NCI-H510A (cell line): ENCODE measurements at places on chromosomes 3 and 15.
A peak's percentile ranks its signal among the peaks of the same experiment; 100 is the strongest.

- DNase-seq: no peak
Measured at GRCh38 chr3:185254799-185255198, 950 bp upstream of the EHHADH start.

DNA sequence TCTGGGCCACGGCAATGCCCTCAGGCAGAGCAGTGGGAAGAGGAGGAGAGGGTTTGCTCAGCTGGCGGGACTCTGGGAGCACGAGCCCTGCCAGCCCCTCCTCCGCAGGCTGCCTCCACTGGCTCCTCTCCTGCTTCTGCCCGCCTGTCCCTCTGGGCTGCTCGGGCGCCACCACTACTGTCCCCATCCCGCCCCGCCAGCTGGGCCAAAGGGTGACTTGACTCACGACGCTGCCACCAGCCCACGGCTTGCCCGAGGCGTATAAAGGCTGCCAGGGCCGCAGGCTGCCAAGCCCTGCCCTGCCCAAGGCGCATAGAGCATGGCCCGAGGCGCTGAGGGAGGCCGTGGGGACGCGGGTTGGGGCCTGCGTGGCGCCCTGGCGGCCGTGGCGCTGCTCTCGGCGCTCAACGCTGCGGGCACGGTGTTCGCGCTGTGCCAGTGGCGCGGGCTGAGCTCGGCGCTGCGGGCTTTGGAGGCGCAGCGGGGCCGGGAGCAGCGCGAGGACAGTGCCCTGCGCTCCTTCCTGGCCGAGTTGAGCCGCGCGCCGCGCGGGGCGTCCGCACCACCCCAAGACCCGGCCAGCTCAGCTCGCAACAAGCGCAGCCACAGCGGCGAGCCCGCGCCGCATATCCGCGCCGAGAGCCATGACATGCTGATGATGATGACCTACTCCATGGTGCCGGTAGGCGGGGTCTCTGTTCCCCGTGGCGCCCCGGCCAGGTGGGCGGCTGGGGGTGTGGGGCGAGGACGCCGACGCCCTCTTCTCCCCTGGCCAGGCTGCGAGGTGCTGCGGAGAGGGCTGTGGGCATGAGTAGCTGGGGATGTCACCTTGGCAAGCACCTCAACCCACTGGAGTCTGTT lies at the start of gene GLDN:
Gene GLDN (plus strand): TSS at position 290 of the 861 bp plus-strand sequence. CDS start 30 bp downstream, at position 320.
- DNase-seq: no peak

GRCh38 chr3:11290743-11291680 lies 18.8 kb downstream of the ATG7 start:
- no peak for DNase-seq

GRCh38 chr15:45274636-45275380 lies 22.8 kb downstream of the SLC28A2 start:
- DNase-seq: no peak

DNA sequence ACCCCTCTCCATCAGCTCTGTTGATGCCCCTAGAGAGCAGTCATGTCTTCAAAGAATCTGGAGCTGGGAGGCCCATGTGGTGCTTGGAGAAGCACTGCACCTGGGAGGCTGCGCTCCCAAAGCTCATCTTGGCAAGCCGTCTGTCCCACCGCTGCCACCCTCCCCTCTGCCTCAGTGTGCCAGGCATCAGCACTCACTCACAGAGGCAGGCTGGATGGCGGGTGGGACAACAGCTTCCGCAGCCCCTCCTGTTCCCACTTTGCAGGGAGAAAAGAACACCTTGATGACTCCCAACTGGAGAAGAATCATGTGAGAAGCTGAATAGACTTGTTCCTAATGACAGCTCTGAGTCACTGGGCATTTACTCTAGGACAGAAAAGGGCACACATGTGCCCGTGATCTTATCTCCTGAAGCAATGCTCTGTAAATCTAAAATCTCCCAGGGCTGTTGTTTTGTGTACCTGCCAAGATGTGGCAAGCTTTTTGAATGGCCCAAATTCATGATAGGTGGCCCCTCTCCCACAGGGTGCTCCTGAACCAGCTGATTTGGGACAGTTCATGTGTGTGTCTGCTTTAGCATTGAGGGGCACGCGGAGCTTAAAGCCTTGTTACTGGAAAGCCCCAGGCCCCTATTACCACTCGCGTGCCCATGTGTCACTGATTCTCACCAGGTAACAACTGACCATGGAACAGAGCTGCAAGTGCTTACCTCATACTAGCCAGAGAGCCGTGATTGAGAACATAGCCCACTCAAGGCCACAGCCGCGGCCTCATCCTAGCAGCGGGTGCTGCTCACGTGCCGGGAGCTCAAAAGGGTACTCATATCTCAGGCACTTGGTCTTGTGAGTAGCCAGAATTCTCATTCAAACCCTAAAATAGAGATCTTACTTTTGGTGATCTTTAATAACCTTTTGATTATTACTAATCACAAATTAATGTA lies 104.4 kb downstream of the DNAJB8 start:
- DNase-seq: no peak

DNA sequence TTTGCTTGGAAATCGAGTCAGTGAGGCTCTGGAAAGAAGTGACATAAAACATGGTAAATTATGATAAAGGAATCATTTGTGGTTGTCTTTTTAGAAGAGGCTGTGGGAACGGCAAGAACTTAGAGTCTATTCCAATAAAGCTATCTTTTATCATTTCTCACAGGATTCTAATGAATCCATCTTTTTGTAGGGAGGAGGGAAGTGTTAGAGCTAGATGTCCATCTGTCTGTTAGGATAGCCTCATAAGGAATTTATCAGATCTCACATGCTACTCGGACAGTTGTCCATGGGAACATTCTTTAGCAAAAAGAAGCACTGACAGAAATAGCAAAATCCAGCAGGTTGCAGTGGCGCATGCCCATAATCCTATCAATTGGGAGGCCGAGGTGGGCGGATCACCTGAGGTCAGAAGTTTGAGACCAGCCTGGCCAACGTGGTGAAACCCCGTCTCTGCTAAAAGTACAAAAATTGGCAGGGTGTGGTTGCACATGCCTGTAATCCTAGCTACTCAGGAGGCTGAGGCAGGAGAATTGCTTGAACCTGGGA lies 37.0 kb downstream of the STARD9 start:
- no peak for DNase-seq

- DNase-seq: no peak
Measured at GRCh38 chr3:177451864-177452830, 254.9 kb upstream of the TBL1XR1 start.

DNA sequence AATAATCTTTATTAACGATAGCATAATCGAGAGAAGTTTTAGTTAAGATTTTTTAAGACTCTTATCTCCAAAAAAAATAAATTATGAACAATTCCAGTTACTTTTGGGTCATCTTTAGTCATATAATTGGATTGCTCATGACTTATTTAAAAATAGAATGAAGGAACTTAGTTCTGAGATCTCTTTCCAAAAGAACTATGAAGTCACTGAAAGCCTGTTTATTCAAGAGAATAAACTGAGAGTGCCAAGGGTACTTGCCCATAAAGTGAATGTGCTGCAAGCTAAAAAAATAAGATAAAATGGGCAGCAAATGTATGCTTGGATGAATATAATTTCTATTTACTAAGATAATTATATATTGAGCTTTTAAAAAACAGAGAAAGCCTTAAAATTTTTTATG lies 176.5 kb upstream of the PLSCR5 start:
- no peak for DNase-seq

DNA sequence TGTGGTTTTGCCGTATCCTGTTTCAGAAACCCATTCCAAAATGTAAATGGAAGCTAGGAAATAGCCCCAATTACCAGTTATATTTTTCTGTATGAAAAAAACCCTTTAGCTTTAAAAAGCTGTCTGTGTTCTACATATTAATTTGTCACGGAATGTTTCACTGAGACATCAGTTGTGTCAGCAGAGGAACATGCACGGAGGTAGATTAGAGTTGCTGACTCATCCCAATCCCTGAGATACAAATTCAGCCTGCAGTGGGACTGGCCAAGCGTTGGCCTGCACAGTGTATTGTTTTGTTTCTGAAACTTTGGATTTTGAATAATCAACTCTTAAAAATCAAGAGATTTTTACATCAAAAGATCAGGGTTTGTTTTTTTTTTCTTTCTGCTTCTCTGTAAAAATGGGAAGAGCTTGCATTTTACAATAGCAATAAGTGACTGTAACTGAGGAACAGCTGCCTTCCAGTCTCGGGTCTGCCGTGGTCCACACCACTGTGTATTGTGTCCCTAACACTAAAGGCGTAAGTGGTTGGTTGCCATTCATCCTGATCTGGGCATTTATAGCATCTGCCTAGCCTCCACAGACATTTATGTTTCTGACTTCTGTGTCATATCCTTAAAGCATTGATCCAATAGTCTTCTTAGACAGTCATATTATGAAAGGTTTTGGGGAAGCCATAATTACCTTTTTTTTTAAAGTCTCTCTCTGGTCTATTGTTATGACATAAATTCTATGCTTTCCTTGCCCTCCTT lies 218.1 kb downstream of the ADAMTSL3 start:
- no peak for DNase-seq

GRCh38 chr3:13579063-13579462 lies 30.1 kb downstream of the FBLN2 start:
- no peak for DNase-seq

GRCh38 chr3:36906504-36907149 lies 38.2 kb downstream of the TRANK1 start:
- no peak for DNase-seq

GRCh38 chr3:127304121-127304744 lies 16.4 kb upstream of the PRR20G start:
- DNase-seq: peak; percentile 99

- no peak for DNase-seq
Measured at GRCh38 chr3:124516333-124516732, 213.9 kb upstream of the UMPS start.

DNA sequence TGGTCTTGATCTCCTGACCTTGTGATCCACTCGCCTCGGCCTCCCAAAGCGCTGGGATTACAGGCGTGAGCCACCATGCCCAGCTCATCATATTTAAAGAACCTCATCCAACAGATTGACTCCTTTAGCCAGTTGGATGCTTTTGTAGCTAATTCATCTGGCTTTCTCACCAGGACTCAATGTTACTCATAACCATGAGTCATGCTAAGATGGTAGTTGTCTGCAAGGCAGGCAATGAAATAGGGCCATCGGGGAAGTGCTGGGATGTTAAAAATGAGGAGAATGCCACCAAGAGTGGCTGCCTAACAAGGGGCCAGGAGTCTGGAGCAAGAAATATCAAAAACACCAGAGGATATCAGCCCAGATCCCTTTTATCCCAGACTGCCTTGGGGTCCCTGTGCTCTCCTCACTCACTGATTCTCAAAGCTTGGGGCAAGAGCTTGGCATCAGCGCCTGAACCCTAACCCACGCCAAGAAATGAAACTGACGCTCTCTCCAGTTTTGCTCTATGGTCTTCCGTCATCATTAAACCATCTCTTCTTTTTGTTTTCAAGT lies 7.4 kb upstream of the PCOLCE2 start:
- no peak for DNase-seq

- DNase-seq: no peak
Measured at GRCh38 chr3:41753651-41754050, 208.3 kb downstream of the ULK4 start.

DNA sequence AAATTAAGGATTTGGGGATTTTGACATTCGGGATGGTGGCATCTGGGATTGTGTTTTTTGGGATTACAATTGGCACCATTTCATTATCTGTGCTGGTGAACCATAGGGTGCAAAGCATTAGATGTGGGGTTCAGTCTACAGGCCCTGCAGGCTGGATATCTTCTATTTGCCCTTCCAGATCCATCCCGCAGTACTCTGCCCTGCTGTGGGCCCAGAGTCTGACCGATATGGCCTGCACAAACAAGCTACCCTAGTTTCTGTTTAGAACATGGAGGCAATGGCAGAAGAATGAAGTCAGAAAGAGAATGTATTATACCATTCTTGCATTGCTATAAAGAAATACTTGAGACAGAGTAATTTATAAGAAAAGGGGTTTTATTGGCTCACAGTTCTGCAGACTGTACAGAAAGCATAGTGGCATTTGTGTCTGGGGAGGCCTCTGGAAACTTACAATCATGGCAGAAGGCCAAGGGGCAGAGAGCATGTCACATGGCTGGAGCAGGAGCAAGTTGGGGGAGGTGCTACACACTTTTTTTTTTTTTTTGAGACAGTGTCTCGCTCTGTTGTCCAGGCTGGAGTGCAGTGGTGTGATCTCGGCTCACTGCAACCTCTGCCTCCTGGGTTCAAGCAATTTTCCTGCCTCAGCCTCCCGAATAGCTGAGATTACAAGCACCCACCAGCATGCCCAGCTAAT lies 93.7 kb downstream of the NCEH1 start:
- DNase-seq: no peak

DNA sequence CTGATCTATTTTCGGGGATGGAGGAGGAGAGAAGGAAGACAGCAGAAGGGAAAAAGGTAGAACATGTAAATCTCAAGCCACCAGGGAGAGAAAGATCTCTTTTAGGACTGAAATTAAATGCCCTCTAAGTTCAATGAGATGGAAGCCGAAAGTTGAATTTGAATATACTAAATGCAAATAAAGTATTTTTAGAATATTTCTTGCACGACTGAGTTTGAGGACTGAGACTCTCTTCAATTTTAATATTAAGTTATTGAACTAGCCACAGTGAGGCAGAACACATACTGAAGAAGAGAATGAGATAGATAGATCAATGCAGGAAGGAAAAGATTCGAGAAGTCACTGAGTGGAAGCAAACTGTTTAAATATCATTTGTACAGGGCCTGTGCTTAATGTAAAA lies 399.9 kb upstream of the CBLB start:
- DNase-seq: no peak

GRCh38 chr3:53524566-53524965 lies 30.2 kb downstream of the CACNA1D start:
- DNase-seq: no peak

DNA sequence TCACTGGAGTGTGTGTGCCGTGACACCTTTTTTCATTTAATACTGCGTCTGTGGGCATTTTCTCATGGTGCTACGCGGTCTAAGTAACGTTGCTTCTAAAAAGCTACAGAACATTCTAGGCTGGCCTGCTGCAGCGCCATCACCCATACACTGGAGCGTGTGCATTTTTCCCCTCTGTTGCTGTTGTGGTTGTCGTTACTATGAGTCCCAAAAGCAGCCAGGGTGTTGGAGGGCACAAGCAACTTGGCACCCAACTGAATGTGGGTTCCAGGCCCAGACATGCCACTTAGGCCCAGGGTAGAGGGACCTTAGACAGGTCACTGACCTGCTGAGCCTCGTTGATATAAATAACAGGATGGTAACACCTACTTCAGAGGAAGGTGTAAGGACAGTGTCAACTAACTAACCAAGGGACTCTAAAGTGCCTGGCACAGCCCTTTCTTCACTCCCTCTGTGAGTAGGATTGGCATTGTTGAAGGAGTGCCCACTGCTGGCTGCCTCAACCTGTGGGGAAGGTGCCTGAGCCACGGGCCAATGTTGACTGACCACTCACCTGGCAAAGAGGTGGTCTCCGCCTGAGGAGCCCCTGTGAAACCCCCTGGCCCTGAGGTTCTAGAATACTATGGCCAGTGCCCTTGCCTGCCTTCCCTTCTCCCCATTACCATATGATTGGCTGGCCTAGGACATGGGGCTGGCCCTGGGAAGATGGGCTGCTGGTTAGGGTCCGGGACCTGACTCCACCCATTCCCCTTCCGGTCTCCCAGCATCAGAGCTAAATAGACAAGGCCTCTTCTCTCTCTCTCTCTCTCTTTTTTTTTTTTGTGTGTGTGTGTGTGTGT lies 3.5 kb downstream of the CSK start:
- DNase-seq: no peak
